Glutamatergic neuron (in vitro differentiated cells): ENCODE measurements at places on chromosomes 5 and 9.

GRCh38 chr5:129609710-129610109 is 138.2 kb upstream of the MINAR2 start:
- no peak for DNase-seq

DNA sequence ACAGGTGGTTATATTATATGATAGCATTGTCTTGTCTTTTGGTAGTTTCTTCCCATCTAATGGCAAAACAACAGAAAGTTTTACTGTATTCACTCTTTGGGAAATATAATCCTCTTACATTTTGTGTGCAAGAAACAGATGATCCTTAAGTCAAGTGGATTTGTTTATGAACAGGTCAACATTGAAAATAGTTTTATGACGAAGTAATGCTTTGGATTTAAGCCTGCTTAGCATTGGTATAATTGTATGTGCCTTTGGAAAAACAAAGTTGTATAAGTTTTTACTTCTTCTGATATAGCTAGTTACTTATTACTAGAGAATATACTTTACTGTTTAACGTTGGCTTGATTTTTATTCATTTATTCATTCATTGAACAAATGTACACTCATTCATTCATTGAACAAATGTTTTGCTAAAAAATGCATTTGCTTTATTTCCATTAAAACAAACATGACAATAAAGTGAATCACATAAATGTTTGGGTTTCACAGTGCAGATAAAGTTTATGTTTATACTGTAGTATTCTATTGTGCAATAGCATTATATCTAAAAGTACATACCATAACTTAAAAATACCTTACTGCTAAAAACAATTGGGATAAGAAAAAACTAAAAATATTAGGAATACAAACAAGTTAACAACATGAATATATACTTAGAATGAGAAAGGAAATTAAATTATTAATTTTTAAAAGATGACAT is 12.3 kb downstream of the SGCD start:
- no peak for DNase-seq

DNA sequence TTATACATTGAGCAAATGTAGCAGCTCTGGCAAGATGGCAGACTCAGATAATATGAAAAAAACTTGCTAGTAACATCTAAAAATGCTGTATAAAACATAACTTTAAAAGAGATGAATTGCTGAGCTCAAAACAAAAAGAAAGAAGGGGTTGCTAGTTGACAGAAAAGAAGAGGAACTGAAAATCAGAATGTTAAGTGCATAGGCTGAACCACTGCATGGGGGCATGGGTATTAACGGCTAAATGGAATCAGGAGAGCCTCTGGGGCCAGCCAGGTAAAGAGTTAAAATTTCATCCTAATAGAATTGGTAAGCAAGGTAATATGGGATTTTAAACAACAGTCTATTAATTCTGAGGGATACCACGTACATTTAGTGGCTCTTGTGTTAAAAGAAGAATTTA is 146.8 kb downstream of the SMC2 start:
- DNase-seq, result no peak

- no peak for DNase-seq
These were observed 1.5 kb upstream of the IL17B start for GRCh38 chr5:149380466-149381121.

DNA sequence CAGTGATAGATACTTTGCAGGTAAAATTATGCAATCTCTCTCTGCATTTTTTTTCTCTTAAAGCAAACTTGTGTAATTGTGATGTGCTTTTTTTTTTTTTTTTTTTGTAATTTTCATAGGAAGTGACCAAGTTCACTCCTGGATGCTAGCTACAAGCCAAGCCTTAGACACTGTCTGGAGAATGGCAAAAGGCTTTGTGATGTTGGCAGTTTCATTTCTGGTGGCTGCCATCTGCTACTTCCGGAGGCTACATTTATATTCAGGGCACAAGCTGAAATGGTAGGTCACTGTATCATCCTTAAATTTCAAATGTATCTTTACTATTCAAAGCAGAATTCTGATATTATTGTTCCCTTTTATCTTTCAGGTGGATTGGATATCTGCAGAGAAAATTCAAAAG is 19.3 kb downstream of the OTULINL start:
- DNase-seq, result no peak
